ENCODE measurements at places on chromosomes 7 and 10.

GRCh38 chr7:29496355-29497020 is 67.1 kb upstream of the PRR15 start:
- DNase-seq = no peak

DNA sequence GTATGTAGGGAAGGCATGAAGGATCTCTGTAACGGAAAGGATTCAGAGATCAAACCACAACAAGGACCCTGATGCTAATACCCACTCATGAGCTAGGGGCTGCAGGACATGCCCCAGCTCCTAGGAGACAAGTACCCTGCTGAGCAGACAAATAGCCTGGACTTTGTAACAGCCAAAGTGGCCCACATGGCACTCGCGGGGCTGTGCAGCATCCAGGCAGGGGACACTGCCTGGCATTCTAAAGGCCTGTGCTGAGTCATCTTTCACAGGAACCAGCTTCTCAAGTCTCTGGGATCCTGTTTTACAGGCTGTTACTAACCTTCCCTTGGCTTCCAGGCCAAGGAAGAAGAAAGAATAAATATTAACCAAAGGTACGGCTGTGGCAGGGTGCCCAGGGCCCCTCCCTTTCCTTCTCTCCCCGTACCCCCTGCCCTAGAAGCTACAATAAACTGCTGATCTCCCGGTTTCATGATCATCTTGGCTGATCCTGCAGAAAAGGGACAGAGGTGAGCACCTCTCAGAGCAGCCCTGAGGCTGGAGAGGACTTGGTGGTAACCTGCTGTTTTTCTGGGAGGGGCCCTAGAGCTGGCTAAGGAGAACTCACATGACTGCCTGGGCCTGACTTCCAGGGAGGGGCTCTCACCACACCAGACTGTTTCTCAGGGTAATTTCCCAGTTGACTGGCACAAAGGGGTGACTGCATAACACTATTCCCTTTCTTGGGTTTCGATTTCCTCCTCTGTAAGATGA is 4.2 kb upstream of the RPEL1 start:
- no peak for DNase-seq

- no peak for DNase-seq
Measured at GRCh38 chr10:978826-979421, 9.3 kb upstream of the GTPBP4 start.

DNA sequence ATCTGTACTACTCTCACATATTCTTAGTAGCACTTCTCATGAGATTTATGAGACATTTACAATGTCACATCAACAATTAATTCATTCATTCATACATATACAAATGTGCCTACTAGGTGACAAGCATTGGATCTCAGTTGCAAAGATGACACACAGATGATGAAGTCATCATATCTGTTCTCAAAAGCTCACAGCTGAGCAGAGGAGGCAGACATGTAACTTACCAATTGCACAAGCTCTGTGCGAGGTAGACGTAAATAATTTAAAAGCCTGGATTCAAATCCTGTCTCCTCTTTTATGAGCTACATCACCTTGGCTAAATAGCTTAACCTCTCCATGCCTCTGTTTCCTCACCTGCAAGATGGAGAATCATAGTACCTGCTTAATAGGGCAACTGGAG is 109.4 kb upstream of the FAM133B start:
- DNase-seq = no peak

- DNase-seq = no peak
Measured at GRCh38 chr10:13092291-13093102, 7.5 kb upstream of the OPTN start.

- DNase-seq = no peak
Measured at GRCh38 chr7:130435311-130435854, 5.4 kb downstream of the CEP41 start.

GRCh38 chr7:133910761-133911160 is 216.4 kb upstream of the LRGUK start:
- no peak for DNase-seq

- DNase-seq = no peak
Measured at GRCh38 chr10:27153845-27154193, 365 bp downstream of the YME1L1 start.

DNA sequence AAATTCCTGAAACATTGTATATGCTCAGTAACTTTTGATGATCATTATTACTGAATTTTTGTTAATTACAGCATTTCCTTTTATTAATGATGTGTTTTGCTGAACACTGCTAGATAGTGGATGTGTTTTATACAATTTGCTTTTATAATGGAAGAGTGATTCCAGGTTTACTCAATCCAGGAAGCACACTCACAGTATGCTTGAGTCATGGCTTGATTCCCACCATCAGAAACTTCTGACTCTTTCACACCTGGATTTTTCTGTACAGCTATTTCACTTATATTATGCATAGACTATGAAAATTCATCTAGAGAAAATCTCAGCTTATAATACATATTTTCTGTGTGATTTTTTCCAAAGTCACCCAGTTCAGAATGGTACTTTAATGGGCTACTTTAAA is 1040.9 kb downstream of the GRM8 start:
- no peak for DNase-seq

DNA sequence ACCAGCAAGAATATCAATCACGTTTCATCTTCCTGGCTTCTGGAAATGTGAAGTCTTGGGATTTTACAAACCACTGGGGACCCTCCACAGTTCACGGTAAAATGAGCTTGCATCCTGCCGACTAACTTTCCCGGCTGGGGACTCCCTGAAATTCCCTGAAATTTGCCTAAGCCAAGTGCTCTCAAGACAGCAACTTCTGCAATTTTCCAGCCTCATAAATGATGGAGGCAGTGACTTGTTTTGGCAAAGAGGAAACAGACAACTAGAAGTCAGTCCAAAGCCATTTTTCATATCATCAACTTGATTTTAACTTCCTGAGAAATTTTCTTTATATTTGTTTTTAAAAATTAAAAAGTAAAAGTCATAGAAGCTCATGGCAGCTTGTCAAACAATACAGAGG is 212.3 kb downstream of the FANK1 start:
- DNase-seq = no peak

GRCh38 chr7:31805209-31805818 is 118.3 kb downstream of the PPP1R17 start:
- no peak for DNase-seq

DNA sequence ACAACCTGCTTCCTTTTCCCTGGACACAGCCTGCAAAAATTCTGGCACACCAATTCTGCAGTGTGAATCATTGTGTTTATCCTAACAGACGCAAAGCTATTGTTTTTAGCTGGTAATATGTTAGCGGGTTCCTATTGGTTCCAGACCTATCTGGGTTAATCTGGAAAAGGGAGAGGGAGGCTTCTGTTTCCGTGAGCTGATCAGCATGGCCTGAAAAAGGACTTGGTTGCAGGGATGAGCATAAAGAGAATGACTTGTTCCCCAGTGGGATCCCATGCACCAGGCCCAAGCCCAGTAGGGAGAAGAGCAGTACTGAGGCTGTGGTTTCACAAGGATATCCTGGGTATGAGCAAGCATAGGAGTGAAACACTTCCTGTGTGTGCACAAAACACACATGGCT is 78.4 kb downstream of the PDE1C start:
- no peak for DNase-seq

GRCh38 chr10:64079341-64079740 is 558.1 kb downstream of the REEP3 start:
- no peak for DNase-seq

DNA sequence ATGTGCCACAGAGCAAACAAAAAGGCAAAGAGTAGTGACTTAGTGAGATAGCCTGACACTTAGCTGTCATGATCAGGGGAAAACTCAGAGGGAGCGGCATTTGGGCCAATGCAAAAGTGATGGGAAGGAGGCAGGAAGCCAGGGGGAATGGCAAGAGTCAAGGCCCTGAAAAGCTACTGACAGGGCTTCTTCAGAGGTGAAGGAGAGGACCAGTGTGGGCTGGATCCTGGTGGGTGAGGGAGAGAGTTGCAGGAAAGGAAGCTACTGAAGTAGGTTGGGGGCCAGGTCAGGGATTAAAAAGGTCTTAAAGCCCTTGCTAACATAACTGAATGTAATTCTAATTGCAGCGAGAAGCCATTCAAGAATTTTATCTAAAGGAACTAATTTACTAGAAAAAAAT is 117.0 kb downstream of the AASS start:
- DNase-seq = no peak

DNA sequence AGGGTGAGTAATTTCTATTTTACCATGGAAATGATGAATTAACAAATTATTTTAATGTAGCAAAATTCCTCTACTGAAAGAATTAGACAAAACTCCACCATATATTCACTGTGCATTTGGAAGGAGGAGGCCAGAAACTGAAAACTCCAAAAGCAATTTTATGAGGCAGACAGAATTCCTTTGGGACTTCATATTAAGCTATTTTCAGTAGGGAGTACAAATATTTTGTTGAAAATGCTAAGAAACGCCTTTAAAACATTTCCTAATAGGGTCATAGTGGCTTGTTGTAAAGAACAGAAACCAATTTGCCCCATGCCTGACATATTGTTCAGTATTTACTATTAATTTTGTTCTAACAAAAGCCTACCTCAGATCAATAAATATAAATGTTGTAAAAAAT is 117.8 kb downstream of the TES start:
- no peak for DNase-seq

DNA sequence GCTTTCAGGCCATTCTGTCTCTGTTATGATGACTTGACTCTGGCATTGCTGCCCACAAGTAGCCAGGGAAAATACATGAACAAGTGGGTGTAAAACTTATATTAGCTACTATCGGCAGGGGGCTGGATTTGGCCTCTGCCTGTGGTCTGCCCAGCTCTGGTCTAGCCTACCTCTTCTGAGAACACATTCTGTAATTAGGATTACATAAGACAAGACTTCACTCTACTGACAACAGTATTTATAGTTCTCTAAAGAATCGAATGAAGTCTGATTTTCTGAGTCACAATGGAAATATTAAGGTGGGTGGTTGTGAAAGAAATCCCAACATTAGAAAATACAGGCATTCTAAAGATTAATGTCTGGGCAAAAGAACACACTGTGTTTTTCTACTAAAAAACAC is 55.5 kb downstream of the DLD start:
- DNase-seq = no peak

GRCh38 chr7:18151422-18151821 is 123.8 kb upstream of the PRPS1L1 start:
- no peak for DNase-seq

DNA sequence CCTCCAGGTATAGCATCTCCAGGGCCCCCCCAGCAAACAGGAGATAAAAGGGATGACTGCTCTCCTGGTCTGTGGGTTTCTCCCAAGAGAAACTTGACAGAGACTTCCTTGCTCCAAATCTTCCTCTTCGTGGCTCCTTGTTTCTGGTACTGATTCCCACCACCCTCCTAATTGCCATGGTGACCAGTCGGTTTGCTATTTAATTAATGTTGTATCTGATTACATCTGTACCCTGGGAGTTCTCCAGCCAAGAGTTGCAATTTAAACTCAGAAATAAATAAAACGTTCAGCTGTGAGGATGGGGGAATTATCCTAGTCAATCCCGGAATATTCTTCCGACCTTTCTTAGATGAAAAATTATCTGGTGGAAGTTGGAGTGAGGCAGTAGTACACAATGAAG is 264.7 kb downstream of the PAXIP1 start:
- no peak for DNase-seq

GRCh38 chr10:18293536-18294510 is 153.6 kb downstream of the CACNB2 start:
- DNase-seq = no peak

DNA sequence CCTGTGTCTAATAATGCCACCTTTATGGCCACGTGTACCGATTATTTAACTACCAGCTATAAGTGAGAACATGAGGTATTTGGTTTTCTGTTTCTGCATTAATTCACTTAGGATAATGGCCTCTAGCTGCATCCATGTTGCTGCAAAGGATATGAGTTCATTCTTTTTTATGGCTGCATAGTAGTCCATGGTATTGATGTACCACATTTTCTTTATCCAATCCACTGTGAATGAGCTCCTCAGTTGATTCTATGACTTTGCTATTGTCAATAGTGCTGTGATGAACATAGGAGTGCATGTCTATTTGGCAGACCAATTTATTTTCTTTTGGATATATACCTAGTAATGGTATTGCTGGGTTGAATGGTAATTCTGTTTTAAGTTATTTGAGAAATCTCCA is 96.4 kb downstream of the SLC25A40 start:
- DNase-seq = no peak

GRCh38 chr7:32137059-32137458 is 66.9 kb upstream of the PDE1C start:
- no peak for DNase-seq

DNA sequence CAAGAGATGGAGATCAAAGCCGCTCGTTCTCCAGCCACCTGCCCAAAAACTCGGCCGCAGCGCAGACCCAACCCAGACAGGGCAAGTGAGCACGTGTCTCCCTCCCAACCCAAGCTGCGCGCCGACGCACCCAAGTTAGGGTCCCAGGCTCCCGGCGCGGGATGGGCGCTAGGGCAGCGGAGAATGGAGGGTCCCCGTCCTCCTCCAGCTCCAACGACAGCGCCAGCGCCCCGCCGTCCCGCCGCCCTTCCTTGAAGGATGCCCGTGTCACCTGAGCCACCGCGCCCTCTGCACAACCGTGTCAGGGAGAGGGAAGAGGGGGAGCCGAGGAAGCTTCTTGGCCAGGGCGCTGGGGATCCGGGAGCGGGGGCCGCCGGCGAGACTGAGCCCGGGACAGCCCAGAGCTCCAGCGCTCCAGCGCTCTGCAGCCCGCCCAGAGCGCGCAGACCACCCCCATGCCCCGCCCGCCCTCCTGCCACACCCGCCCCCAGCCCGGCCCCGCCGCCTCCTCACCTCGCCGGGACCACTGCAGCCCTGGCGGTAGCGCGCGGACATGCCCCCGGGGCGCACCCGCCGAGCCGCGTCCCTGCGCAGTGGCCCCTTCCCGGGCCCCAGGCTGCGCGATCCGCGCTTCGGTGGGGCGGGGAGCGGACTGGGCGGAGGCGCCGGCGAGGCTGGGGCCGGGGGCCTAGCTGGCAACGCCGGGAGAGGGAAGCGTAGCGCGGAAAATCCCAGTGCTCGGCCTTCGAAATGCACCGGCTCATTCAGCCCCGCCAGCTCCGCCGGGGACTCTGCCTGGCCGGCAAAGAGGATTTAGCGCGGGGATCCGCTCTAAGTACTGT is at the start of gene SLC16A12:
Gene SLC16A12, minus strand, starts transcription at position 424 of the 842 bp plus-strand sequence. CDS start 73,016 bp downstream, outside the sequence.
- DNase-seq = no peak

- DNase-seq = no peak
Measured at GRCh38 chr7:87999261-87999660, 65.2 kb downstream of the ADAM22 start.

DNA sequence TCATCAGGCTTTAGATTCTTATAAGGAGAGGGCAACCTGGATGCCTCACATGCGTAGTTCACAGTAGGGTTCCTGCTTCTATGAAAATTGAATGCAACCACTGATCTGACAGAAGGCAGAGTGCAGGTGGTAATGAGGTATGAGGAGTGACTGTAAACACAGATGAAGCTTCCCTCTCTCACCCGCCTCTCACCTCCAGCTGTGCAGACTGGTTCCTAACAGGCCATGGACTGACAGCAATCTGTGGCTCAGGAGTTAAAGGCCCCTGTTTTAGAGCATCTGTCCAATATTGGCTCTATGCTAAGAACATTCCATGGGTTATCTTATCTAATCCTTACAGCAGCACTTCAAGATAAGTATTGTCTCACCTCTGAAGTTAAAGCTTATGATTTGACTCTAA is 213.5 kb upstream of the NRP1 start:
- DNase-seq = no peak
